ENCODE measurements at places on chromosomes 6 and 20. TPM values are rescaled to one million over a fixed set of nuclear protein-coding genes. Genes with fewer than 3 reads are reported as not detected.

DNA sequence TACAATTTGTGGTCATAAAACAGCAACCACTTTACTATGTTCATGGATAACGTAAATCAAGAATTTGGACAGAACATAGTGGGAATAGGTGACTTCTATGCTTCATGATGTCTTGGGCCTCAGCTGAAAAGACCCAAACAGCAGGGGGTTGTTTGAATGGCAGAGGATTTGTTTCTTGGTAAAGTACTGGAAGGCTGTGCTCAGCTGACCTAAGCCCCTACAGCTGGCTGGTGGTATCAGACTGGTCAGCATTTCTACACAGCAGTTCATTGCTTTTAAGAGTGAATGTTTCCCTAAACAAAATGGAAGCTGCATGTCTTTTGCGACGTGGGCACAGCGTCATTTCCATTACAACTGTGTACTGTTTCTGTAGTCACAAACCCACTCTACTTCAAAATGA is 148.5 kb upstream of the DEFB112 start:
- ATAC-seq = no peak

MYBL2 gene
- total RNA-seq = not detected

- ATAC-seq = no peak
Measured at GRCh38 chr20:51696304-51697071, 71.7 kb downstream of the ATP9A start.

AURKA gene
- 2.5 TPM for total RNA-seq

SYNGAP1 gene
- total RNA-seq = 15.9 TPM

- ATAC-seq = no peak
Measured at GRCh38 chr20:16942756-16943155, 194.6 kb downstream of the OTOR start.

PDE10A gene
- total RNA-seq = 4.7 TPM

DNA sequence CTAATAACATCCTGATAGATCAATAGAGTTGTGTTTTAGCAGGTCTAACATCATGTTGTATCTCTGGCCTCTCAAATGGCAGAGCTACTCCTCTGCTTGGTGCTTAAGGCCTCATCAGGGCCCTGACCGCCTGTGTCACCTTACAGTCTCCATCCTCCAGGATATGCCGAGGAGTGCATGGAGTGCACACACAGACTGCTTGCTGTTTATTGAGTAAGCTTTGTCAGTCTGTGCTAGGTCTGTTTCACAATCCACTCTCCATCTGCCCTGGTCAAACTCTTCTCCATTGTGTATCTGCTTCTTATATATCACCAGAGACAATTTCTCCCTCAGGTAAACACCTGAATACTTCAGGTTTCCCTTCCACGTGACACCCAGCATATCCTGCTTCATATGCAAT is 136.1 kb downstream of the SLC24A3 start:
- no peak for ATAC-seq

ECI2 gene
- 47.7 TPM for total RNA-seq

GRCh38 chr6:166616261-166617238 is 10.5 kb downstream of the RPS6KA2 start:
- no peak for ATAC-seq

- ATAC-seq = no peak
Measured at GRCh38 chr6:34573567-34574183, 17.5 kb upstream of the SPDEF start.

DNA sequence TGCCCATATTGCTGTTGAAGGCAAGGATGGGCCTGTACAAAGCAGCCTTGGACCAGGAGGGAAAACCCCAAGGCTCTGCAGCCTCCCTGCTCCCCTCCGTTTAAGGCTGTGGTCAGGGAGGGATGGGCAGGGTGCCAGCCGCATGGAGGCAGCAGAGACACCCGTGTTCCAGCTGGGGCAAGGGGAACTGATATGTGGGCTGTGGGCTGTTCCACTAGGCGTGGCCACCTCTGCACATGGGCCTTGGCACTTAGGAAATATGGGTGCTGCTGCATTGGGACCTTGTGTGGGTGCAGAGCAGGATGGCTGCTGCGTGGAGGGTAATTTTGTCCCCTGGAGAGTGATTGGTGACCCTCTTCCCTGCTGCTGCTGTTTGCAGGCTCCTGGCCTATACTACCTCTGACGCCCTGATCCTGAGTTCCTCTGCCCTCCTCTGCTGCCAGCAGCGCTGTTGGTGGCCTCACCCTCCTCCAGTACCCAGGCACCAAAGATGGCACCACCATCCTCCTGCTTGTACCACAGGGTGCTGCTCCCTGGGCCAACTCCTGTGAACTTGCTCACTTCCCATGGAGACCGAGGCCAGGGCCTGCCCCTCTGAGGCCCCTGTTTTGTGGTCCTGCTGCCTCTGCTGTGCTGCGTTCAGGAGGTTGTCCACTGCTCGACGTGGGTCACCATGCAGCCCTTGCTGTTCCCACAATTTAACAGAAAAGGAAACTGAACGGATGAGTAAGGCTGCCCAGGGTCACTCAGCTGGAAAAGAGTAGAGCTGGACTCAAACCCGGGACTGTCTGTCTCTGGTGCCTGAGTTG is 35.3 kb downstream of the PANK2 start:
- peak; percentile 22 for ATAC-seq

GRCh38 chr6:13357551-13358075 is 29.3 kb upstream of the TBC1D7 start:
- ATAC-seq = no peak

DNA sequence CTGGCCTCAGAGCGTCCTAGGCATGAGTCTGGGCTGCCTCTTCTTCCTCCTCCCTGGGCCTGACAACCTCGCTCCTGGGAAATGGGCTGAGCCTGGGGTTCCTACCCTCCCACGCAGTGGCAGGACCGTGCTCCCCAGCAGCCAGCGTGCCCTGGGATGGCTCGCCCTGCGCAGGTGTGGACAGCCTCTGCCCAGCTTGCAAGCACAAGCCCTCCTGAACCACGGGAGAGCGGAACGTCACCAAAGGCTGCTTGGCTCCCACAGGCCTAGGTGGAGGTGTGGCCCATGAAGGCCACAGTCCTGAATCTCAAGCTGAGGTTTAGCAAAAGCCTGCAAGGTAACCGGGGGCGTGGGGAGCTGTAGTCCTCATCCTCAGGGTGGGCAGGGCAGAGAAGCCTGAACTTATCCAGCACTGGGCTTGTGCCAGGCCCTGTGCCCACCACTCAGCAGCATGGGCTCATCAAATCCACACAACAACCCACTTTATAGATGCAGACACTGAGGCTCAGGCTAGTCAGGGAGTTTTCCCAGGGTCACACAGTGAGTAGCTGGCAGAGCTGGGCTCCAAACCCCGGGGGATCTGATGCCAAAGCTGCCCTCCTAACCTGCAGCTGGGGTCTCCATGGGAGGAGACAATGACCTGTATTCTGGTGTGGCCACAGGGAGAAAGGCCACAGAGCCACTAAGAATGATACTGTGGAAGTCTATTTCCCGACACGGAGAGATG is 25.3 kb downstream of the RBM38 start:
- no peak for ATAC-seq

DNA sequence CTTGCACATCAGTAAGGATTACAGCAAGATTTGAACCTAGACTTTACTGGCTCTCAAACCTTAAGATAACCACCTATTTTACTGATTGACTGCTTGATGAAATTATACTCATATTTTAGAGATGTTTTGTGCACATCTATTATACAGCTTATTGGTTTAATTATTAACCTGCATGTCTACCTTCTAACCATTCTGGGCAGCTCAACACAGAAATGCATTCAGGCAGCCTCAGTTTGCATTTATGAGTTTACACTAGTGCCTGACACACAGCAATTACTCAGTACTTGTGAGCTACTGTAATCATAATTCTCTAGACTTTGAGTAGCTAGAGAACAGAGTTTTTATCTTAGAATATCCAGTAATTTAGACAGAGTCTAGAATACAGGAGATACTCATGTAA is 273.9 kb upstream of the THEMIS start:
- ATAC-seq = no peak

DNA sequence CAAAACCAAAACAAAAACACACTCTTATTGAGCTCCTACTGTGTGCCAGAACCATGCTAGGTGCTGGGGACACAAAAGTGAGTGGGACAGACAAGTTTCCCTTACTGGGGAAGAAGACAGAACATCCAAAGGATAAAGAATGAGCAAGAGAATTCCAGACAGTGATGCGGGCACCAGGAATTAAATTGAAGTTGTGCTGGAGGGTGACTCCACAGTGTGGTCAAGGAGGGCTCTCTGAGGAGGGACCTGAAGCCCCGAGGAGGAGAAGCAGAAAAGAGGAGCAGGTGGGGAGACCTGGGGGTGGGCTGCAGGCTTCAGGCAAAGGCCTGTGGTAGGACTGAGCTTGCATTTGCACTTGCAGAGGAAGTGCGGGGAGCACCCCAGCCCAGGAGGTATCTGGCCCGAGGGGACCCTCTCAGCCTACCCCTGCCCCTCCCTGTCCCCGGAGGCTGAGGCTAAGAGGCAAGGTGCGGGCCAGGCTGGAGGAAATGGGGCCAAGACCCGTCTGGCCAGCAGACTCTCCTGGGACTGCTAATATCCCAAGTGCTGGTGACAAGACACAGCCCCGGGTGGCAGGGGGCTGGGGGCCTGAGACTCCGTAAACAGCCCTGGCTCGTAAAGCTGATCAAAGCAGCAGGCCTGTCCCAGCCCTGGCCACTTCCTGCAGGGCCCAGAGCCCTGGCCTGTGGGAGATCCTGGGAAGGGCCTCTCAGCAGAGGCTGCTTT is 57.1 kb downstream of the SNAI1 start:
- ATAC-seq = no peak

DNA sequence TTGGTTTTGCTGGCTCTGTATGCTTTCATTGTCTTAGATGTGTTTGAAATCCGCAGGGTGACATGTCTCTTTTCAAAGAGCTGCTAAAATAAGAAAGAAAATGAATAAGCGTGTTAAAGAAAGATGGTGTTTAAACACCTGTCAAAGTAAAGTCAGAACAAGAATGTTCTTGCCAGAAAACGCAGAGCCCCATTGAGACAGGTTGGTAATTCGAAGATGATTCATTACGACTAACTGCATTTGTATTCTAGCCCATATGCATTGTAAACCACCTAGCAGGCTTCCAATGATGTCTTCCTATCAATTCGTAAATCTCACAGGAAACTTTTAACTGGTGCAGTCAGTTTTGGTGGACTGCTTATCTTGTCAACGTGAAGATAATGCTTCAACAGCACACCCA is 16.8 kb downstream of the PHACTR2 start:
- no peak for ATAC-seq

FAM217A gene
- total RNA-seq = not detected

DNA sequence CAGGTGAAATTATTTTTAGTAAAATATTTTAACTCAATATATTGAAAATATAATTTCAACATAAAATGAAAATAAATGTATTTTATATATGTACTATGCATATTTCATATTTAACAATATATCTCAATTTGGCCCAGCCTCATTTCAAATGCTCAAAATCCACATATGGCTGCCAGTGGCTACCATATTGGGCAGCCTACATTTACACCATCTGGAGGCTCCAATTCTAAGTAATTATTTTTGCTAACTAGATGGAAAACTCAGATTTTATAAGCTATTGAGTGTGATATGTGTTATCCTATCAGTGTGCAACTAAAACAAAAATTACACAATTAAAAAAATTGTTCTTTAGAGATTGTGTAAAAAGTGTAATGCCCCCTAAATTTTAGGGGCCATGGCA is 96.9 kb downstream of the SOX4 start:
- ATAC-seq = no peak

GRCh38 chr20:11814267-11814666 is 103.4 kb upstream of the BTBD3 start:
- ATAC-seq = no peak

DNA sequence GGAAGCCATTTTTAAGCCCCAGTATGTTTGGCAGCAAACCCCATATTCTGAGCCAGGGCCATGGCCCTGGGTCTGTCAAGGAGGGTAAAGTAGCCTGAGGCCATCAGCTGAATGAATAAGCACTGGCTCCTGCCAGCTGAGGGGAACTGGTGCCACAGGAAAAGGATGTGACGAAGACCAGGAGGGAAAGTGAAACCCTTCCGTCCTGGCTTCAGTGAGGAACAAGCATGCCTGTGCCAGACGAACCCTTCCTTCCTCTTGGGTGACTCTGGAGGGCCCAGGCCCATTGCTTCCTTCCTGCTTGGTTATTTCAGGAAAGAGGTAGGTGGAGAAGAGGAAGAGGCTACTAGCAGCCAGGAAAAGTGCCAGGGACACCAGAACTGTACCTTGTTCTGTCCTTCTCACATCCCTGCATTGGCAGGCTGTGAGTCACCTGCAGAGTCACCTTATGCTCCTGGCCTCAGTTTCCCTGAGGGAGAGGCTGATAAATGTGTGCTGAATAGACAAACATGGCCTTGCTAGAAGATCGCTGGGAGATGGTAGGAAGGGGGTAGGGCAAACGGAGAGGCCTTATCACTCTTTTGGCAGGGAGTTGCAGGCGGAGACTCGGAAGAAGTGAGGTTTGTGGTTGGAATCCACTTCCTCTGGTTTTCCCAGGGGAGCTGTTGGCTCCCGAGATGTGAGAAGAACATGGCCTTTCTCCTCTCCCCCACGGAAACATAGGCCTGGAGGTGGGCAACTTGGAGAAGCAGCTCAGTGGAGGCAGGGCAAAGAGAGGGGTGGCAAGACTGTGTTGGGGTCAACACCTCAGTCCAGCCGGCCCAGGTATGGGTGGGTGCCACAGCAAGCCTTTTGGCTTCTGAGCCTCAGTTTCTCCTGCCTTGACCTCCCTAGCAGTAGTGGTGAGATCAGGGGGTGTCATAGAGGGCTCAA is 37.4 kb downstream of the COX4I2 start:
- peak; percentile 56 for ATAC-seq

GRCh38 chr6:16168121-16168520 is 39.2 kb downstream of the MYLIP start:
- no peak for ATAC-seq

DNA sequence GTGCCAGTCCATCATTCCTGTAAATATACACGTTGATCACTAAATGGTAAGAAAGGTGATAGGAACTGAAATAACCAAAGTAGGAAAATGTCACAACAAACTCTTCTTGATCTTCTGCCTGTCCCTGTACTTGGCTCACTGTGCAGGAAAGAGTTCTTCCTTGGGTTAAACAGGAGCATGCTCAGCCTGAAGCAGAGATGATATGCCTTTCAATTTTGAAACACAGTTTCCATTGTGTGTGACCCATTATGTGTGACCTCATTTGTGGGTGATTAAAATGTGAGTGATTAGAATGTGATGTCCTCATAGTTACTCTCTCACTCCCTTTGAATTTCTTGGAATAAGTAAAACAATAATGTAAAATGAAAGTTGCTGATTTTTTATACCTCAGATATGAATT is 427.2 kb upstream of the AGPAT4 start:
- no peak for ATAC-seq

SSTR4 gene
- not detected for total RNA-seq

Measured in gastroesophageal sphincter (tissue), 4 donors.